COLO829 (cell line): ENCODE measurements at places on chromosomes 11 and 22.

DNA sequence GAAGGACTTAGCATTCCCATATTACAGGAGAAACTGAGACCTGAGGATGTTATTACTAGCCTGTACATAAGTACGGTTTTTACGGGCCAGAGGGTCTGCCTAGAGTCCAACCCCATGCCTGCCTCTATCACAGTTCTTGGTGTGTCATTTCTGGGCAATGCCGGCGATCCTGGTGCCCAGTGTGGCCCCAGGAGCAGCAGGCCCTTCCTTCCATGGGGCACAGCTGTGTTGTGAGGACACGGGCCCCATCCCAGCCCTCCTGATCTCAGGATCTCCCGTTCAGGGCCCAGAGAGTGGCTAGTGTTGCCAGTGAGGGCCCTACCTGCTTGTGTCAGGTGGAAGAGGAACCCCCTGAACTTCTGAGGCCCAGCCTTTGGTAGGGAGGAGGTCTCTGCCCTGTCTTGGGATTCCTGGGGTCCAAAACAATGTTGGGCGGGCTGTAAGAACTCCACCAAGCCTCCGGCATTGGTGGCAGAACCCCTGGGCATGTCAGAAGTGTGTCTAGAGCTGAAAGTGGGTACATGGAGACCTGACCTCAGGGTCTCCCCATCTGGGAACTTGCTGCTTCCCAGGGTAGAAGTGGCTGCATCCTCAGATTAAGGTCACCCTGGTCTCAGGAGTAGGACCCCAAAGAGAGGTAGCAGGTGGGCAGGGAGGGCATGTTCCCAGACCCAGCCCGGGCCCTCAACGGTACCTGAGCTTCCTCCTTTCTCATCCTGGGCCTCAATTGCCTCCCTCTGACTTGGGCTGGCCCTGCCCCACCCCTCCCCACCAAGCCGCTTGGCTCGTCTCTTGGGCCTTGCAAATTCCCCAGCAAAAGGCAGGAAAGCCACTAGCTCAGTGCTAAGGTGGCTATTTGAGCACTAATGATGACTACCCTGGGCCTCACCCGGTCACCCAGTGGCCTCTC is 74.6 kb upstream of the KCNQ1OT1 start:
- no peak for DNase-seq

DNA sequence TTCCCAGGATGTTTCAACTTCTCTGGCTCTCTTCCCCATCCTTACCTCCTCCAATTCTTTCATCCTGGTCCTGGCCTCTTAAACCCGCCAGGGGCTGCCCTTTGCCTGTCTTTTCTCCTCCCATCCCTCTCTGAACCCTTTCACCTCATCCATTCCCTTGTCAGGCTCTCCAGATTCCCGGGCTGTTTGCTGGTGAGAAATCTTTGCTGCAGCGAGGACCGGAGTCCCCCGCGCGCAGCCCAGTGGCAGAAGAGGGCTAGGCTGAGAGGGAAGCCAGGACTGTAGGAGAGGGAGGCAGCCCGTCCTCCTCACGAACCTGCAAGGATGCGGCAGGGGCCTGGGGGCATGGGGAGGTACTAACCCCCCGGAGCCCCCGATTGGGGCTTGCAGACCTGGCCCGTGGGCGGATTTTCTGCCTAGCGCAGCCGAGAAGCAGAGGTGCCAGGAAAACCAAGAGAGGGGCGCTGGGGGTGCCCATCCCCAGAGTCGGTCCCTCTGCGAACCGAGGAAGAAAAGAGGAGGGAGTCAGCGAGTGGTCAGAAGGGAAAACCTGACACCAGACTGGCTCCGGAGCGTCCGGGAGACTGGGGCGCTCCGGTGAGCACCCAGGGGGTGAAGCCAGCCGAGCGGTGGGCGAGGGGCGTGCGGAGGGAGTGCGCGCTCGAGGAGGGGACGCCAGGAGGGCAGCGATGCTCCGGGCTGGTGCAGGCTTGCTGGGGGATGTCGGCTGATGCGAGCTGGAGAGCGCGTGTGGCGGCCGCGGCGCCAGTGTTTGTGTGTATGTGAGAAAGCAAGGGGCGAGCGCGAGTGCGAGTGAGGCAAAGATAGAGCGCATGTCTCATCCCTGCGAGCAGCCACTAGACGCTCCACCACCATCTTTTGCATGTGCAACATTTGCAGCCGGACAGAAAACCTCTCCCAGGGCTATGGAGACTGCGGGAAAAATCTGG is at the start of gene GRIA4:
GRIA4 (plus strand) TSS at position 242 of the 950 bp plus-strand sequence. CDS start 925 bp downstream, outside the sequence.
- no peak for DNase-seq

DNA sequence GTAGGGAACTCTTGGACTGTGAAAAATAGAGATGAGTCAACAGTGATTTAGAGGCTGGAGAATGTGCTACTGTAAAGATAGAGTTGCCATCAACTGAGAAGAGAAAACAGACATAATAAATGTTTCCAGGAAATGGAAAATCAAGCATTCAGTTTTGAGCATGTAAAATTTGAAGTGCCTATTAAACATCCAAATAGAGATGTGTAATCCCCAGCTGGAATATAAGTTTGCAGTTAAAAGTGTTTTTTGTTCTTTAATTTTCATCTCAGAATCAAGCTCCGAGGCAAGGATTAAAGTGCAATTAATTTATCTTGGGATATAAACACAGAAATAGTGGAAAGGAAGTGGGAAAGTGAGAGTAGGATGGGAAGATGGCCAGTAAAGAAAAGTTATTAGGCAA is 666.0 kb upstream of the RAG2 start:
- no peak for DNase-seq

GRCh38 chr11:16973338-16973964 is 40.8 kb downstream of the PLEKHA7 start:
- no peak for DNase-seq

GRCh38 chr11:132240374-132240773 is 870.0 kb downstream of the NTM start:
- DNase-seq, result no peak

DNA sequence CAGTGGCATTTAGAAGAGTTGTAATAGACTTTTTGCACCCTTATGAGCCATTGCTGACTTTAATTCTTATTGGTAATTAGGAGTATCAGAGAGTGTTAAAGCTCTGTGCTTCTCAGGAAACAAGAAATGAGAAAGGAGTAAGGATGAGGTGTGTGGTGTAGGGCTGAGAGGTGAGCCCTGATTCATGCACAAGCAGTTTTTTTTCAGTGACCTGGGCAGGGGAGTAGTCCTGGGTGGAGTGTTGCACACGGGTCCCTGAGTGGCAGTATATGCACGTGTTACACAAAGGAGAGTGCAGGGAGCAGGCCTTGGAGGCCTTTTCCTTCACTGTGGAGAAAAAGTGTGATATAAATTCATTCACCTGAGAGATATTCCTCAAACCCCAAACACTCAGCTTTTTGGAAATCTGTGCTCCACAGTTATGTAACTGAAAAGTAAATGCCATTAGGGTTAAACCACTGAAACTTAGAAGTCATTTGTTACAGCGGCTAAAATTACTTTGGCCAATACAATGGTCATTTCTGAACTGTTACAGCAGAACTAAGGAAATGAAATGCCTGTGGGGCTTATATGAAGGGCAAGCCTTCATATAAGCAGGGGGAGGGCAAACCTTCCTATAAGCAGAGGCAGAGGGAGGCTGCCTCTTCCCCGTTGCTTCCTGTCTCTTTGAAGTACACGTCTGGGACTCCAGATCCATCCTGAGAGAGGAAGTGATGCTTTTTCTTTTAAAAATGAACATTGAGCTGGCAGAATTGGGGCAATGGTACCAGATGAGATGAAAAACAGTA is 62.6 kb upstream of the OLFML1 start:
- DNase-seq, result no peak

GRCh38 chr22:44986926-44987325 is 22.9 kb downstream of the PHF21B start:
- DNase-seq, result no peak

GRCh38 chr11:6333095-6333494 is 12.8 kb upstream of the CAVIN3 start:
- no peak for DNase-seq

- DNase-seq, result no peak
These were observed 40.8 kb downstream of the MAP6 start for GRCh38 chr11:75627906-75628668.

- no peak for DNase-seq
These were observed 125.2 kb downstream of the MICAL2 start for GRCh38 chr11:12235553-12235946.
